ENCODE measurements at places on chromosomes 13 and 19.

DNA sequence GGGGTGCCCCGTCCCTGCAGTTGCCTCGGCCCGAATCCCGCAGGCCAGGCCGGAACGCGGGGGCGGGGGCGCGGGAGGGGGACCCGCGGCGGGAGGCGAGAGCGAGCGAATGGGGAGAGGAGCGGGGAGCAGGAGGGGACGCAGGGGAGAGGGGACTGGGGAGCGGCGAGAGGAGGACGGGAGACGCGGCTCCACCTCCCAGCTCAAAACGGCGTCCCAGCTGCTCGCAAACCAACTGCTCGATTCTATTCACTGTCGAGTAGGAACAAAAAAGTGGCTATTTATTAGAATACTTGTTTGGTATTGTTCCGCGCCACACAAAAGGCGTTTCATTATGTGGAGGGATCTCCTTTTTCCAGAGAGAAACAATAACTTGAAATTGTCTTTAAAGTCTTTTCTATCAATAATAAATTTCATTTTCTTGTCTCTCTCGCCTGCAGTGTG is 10.6 kb upstream of the SOX1 start:
- no peak for DNase-seq

DNA sequence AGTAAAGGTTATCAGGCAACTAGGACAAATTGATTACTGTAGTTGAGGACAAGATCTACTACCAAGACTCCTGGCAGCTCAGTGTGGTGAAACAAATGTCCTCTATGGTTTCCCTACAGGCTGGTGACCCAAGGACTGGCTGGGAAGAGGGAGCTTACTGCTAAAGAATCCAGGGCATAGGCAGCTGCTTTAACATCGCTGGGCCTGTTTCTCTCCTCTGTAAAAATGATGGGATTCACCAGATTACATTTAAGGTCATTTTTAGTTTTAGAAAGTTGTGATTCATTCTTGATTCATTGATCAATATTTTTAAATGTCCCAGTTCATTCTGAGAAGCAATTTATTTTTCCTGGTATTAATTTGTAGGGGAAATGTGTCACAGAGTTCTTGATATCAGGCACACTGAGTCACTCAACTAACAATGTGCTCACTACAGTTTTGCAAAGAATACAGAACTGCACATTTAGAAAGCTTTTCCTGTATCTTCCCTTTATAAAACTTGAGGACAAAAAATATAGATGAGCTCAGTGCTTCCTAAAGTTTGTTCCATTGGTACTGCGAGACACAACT is 19.6 kb upstream of the FAM124A start:
- no peak for DNase-seq

- no peak for DNase-seq
Observed at GRCh38 chr13:99800011-99800410, 171.6 kb downstream of the ZIC5 start.

DNA sequence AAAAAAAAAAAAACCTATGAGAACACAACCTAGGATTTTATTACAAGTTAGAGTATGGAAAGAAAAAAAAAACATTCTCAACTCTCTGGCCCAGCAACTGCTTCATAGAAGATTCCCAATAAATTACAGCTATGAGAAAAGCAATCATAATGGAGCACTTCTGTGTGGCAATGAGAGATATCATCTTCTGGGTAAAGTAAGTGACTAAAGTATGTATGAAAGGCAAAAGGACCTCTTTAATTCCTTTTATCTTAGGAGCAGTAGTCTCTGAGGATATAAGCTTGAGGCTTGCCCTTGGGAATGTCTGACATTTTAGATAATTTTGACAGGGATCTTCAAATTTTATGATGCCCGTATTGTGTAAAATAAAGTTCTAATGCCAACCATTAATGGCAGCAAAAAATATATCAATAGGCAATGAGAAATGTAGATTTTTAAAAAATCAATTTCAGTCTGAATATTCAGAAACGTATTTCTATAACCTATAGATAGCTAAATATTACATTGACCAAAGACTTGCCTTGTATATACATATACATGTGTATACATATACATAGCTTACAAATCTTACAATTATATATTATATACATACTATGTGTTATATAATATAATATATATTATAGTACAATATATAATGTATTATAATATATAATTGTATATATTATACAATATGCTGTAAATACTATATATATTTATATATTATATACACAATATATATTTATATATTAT is 823.9 kb upstream of the SLITRK1 start:
- DNase-seq: no peak

- no peak for DNase-seq
Observed at GRCh38 chr19:57010541-57010940, 109.2 kb upstream of the USP29 start.

DNA sequence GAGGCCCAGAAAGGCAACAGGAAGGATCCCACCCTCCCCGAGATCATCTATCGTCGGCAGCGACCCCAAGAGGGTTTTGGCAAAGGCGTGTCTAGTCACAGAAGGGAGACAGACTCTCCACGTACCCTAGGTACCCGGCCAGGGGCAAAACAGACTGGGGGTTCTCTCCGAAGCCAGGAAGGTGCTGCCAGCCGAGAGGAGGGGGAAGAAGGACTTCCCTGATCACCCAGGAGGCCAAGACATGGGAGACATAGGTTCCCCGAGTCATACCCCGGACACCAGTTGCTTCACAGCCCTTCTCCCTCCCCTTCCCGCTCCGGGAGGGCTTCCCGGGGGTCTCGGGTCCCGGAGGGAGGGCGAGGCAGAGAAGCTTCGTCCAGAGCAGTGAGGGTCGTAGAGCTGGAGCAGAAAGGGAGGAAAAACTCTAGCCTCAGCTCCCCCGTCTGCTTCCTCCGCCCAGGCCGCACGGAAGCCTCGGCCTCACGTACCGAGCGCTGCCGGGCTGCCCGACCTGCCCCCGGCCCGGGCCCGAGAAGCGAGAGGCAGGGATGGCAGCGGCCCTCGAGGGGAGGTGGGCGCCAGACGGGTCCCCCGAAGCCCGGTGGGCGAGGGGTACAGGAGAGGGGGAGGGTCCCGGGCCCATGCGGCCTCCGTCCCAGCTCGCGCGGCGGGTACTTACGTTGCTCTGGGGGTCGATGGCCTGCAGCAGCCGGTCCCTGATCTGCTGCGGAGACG is 644 bp downstream of the MED26 start:
- peak; percentile 32 for DNase-seq

DNA sequence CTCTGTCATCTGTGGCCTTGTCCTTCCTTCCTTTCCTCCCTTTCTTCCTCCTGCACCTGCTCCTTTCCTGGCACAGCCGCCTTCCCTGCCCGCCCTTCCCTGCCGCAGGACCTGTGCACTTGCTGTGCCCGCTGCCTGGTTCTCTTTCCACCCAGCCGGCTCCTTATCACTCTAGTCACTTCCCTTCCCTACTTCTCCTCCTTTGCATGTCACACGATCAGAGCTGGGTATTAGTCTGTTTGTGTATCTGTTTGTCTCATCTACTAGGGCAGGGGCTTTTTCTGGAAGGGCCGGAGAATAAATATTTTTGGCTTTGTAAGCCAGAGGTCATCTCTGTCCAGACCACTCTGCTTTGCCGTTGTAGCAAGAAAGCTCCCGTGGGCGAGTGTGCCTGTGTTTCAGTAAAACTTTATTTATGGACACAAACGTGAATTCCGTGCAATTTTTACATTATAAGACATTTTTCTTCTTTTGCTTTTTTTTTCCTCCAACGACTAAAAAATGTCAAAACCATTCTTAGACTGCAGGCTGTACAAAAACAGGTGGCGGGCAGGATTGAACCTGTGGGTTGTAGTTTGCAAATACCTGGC is 6.1 kb downstream of the KDM4B start:
- DNase-seq: no peak

- DNase-seq: peak; percentile 39
Observed at GRCh38 chr19:29467824-29468401, 57.9 kb upstream of the VSTM2B start.

GRCh38 chr19:49676136-49676783 is 811 bp upstream of the PRMT1 start:
- DNase-seq: peak; percentile 72

DNA sequence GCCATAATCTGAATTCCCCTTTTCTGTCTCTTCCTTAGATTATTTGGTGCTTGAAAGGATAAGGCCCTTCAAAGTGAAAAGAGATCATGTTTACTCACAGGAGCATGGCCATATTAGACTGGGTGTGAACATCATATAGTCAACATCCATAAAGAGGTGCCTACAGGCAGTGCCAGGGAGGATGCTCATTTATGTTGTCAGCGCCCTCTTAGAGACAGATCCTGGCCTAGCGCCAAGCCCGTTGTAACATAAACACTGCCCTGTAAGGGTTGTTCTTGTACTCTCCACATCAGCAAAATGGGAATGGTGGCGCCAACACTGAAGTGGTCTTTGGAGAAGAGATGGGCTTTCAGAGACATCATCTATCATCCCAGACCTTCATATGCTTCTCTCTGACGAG is 16.1 kb downstream of the PCDH8 start:
- no peak for DNase-seq

DNA sequence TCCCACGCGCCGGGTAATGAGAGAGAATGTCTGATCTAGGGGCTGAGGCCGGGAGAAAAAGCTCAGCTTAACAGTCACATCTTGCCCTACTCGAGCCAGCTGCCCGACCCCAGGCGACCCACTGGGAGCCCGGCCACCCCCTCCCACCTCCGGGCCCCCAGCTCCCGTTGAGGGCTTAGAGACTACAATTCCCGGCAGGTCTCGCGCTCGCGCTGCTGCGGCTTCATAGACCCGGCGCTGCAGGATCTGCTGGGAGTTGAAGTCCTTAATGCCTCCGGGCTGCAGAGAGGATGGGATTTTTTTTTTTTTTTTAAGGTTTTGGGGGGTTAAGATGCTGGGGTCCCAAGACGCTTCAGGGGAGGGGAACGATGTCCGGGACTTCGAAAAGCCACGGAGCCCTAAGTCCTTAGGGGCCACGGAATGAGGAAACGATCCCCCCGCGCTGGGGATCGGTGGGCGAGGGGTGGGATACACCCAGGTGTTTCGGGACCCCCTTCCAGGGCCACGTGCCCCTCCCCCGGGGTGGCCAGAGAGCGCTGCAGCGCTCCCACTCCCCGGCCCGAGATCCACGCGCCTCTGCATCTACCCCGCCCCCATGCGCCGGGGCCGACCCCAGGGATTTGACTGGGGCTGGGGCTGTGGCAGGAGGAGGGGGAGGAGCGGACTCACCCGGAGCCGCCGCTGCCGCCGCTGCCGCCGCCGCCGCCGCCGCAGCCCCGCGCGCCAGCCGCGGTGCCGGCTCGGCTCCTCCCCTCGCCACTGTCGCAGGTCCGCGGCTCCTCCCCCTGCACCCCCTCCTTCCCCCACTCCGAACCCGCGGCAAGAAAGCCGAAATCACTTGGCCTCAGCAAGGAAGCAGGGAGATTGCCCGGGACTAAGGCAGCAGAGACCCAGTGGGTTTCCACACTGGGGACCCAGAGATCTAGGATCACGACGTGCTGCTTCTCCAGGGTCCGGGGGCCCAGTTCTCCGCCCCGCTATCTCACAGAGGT is at the start of gene SYT3:
Gene SYT3 (minus strand): TSS at position 761 of the 992 bp plus-strand sequence. CDS start 2,470 bp downstream, outside the sequence.
- DNase-seq: no peak

DNA sequence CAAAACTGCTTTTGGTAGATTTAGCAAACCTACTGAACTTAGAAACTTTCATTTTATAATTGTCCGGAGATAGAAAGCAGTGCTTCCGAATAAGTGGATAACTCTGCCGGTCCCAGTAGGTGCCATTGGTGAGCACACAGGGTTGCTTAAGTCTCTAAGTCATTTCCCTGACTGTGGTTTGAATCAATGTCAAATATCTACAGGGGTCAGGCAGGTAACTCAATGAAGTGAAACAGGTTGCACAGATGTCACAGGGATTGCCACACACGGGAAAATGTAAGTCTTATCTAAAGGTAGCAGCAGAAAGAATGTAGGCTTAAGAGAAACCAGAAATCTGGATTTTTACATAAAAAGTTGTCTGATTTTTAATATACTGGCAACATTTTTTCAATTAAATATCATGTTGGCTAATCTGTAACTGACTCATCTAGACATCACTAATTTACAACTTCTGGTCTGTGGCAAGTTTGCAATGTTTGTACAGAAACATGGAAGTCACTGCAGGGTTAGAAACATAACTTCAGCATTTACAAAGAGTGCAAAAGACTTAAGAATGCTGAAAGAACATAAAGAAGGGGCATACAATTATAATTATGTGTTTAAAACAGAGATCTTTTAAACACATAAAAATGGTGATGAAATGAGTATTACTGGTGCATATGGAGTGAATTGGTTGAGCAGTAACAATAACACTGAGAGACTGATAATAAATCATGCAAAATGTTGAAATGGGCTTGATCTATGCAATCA is 14.3 kb upstream of the LRRC63 start:
- no peak for DNase-seq

- DNase-seq: no peak
Observed at GRCh38 chr13:66859078-66859477, 371.1 kb downstream of the PCDH9 start.

DNA sequence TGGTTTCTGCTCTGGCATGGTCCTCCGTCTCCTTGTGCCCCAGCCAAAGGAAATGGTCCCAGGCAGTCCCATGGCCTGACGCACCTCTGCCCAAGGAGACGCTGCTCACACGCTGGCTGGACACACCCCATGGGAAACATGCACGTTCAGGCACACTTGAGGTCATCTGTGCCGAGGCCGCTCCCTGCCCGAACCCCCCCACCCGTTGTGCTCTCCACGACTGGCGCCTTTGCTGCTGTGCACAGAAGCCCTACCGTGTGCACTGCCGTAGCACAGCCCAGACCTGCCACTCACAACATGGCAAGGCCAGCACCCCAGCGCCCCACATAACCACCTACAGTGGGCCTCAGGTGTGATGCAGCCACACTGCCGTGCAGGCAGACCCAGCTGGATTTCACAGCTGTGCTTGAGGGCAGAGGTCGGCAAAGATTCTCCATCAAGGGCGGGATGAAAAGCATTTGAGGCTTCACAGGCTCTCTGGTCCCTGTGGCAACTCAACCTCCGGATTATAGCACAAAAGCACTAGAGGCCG is 65.7 kb downstream of the SPACA7 start:
- DNase-seq: no peak

GRCh38 chr19:54248016-54248601 is 5.5 kb upstream of the LILRA6 start:
- peak; percentile 16 for DNase-seq
